ENCODE measurements at places on chromosomes 3 and 15.

DNA sequence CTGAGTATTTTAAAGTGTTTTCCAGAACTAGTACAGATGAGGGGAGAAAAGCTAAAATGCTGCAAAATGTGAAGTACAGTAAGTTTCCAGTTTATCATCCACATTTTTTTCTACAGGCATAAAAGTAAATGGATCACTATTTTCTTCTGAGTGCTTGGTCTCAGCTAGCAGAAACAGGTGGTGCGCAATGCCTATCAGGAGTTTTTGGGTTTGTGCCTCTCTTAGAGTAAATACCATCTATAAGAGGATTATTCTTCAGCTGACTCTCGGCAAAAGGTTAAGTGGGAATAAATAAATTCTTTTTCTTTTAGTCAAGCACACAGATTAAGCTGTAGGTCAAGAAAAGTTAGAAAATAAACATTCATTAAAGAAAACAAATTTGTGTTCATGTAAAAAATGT lies 1027.7 kb downstream of the PLOD2 start:
- DNase-seq = no peak

DNA sequence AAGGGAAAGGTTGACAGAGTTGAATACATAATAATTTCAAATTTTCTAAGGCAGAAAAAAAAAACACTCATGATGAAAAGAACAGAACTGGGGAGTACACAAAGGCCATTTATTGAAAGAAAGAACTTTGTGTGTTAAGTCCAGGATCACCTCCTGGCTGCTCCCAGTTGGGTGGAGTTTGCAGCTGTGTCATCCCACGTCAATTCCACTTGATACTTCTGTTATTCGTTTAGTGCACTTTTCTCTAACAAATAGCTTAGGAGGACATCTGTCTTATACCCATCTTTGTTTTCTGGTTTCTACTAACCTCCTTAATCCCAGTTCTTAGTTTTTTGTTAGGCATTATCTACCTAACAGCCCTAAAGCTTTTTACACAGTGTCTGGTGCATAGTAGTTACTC lies 44.7 kb downstream of the SGO1 start:
- DNase-seq = no peak

DNA sequence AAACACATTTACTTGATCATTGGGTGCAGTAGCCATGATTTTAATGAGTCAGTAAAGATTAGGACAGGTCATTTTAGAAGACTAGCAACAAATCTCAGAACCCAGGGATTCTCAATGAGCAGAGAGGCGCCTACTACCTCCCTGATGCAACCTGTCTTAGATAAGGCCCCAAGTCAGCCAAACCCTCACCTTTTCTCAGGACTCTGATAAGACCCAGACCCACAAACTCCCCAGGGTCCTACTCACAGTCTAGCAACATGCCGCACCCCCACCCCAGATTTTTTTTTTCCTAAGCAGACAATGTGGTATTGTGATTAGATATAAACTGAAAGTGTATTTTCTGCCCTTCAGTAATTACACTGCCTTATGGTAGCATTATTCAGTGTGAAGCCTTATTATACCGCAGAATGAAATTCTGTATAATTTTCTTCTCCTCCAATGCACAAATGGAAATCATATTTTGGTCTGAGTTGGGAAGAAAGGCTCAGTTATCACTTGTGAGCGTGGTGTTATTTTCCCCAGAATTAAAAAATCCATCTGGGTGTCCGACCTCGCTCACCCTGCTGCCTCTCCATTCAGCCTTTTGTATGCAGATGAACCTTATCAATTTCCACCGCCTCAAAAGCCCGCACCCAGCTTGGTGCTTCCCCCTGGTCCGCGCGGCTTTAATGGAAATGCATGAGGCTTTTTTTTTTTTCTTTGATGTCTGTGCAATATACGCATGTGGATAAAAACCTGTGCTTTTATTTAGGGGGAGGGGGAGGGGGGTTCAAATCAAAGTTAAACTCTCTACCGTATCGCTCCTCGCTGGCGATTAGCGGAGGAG lies 122.0 kb upstream of the SOX14 start:
- no peak for DNase-seq

- no peak for DNase-seq
These were observed 192.6 kb downstream of the RAP2B start for GRCh38 chr3:153354641-153355040.

DNA sequence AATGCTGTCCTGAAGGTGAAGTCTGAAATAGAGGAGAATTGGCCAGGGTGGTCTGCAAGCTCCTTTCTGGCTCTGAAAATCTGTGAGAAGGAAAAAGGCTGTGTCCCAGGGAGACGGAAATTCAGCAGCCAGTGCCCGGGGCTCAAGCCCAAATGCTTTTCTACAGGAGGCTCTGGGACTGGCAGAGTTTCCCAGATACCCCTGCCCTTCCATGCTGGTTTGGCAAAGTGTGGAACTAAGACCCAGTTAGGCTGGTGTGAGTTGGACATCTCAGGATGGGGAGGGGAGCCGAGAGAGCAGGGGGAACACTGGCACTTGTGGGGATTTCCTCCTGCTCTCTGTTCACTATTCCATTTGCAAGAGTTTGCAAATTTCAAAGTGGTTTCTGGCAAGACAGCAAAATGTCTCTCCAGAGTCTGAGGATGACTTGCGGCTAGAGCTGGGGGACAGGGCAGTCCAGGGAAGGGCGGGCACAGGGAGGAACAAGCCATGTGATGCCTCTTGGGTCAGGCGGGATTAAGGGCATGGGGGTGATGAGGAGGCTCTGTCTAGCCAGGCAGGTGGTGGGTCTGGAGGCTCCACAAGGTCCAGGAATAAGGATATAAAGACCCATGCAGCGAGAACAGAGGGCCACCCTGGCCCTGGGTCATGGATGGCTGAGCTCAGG lies 152.3 kb downstream of the RAB11A start:
- no peak for DNase-seq

GRCh38 chr3:127803619-127804018 lies 18.7 kb downstream of the MGLL start:
- no peak for DNase-seq

DNA sequence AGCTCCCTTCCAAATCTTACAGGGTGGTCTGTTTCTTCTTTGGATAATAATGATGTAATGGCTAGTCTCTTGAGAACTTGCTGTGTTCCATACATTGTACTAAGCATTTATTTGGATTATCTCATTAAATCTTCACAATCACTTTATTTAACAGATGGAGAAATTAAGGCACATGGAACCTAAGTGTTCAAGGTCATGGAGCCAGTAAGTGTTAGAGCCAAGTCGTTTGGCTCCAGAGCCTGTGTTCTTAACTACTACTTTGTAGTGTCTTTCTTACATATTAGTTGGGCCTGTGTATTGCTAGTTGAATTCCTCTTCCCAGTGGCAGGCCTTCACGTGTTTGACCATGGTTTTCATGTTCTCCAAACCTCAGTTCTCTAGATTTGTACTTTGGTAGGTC lies 177.8 kb downstream of the ATG7 start:
- no peak for DNase-seq

- DNase-seq = no peak
These were observed 269.0 kb upstream of the TPM1 start for GRCh38 chr15:62773369-62774165.

DNA sequence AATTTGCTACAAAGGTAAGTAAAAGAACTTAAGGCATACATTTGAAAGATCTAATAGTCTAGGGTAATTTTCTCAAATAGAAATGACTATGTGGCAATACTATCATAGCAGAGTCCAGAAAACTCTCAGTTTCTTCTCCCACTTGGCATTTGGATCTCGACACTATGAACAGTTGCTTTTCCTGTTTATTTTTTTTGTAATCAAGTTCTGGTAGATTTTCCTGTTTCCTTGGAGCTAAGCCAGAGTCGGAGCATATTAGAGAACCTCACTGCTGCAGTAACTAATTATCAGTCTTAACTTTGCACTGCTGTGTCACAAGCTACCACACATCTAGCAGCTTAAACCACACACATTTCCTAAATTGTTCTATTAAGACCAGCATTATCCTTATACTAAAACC lies 44.9 kb upstream of the ZNF385D start:
- no peak for DNase-seq

DNA sequence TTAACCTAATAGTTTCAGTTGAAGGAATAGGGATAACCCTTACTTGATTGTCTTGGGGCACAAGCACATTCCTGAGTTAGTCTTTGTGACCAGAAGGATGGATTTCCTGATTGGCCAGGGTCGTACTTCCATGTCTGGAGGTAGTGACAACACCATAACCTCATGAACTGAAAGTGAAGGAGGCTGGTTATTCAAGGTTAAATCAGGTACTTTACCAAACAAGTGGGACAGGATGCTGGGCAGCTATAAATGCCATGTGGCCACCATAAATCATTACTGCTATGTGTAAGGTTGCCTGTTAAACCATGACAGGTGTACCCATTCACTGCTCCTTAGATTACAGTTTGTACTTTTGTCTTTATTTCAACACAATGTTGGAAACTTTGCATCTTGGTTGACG lies 128.3 kb upstream of the SAMMSON start:
- DNase-seq = no peak

DNA sequence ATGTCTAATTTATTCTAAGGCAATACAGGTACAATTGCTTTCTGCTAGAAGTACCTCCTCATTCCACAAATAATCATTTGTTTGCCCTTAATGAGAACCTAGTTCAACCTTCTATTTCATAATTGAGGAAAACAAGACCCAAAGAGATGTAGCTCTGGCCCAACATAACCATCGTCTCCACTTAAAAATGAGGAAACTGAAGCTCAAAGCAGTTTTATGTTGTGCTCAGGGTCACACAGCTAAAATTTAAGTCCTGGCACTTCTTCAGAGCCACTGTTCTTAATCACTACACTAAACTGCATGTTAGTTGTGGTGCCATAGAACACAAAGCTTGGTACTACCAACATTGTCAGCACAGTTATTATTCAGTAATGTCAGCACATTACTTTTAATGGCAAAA lies 108.0 kb downstream of the SERPINI1 start:
- no peak for DNase-seq

- no peak for DNase-seq
These were observed 48.5 kb upstream of the RYR3 start for GRCh38 chr15:33262306-33262705.

DNA sequence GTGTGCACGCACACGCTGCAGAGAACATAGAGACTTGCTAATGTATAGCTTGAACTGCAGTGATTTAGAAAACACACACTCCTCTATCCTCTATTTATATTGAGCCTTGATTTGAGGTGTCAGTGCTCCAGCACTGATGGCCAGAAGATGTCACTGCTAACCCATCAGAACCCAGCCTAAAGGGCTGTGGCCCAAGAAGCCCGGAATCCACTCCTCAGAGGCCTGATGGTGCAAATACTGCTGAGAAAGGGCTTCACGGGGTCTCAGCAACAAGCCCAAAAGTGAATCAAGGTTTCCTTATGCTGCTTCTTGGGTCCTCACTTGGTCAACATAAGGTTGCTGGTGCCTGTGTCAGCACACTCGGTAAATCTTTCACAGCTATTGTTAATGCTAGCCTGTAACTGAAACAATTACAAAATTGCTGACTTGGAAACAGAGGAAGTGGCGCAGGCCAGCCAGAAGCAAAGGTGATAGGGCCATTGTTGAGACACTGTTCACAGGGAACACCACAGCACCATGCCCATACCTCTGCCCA lies 60.3 kb downstream of the HEG1 start:
- peak; percentile 44 for DNase-seq

DNA sequence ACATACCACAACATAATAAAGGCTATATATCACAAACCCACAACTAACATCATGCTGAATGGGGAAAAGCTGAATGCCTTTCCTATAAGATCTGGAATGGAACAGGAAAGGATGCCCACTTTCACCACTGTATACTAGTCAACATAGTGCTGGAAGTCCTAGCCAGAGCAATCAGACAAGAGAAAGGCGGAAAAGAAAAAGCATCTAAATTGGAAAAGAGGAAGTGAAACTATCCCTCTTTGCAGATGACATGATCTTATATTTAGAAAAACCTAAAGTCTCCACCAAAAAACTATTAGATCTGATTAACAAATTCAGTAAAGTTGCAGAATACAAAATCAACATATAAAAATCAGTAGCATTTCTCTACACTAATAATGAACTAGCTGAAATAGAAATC lies 14.6 kb upstream of the PIK3CA start:
- no peak for DNase-seq

GRCh38 chr3:73813291-73813690 lies 188.6 kb upstream of the PDZRN3 start:
- DNase-seq = no peak

DNA sequence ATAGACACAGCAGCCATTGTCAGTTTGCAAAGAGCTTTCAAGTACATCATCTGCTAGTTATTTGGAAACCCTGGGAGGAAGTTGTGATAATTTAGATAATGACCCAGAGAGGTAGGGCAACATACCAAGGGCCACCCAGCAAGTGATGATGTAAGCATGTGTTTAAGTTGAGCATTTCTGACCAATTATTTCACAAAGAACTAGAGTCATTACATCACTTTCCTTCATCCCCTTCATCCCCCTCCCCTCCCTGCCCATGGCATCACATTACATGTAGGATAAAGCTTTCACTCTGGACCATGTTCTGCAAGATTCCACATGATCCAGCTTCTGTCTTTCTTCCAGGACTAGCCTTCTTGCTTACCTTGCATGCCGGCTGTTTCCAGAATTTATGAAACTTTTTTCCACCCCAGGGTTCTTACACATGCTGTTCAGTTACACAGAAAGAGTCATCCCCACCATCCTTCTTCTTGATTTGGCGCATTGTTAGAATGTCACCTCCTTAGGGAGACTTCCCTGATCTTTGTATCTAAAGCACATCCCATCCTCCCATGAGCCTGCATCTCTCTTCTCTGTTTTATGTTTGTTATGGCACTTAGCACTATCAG lies 71.3 kb downstream of the PTPRG start:
- no peak for DNase-seq

DNA sequence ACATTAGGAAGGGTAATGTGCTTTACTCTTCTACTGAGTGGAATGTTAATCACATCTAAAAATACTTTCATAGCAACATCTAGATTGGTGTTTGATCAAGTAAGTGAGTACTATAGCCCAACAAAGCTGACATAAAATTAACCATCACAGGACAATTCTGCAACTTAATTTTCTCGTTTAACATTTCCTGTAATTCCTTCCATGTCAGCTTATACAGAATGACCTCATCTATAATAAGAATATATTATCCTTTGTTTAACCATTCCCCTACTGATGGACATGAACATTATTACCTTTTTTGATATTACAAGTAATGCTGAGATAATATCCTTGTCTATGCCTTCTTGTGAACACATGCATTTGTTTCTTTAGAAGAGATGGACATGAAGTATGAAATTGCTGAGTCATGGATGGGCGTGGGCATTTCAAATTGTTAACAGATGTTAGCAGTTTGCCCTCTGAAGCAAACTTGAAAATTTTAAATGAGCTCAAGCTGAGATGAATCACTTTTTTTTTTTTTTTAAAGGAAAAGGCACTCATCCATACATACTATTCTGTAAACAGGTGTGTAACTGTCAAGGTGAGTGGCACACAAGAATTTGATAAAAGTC lies 85.1 kb downstream of the OXNAD1 start:
- no peak for DNase-seq

DNA sequence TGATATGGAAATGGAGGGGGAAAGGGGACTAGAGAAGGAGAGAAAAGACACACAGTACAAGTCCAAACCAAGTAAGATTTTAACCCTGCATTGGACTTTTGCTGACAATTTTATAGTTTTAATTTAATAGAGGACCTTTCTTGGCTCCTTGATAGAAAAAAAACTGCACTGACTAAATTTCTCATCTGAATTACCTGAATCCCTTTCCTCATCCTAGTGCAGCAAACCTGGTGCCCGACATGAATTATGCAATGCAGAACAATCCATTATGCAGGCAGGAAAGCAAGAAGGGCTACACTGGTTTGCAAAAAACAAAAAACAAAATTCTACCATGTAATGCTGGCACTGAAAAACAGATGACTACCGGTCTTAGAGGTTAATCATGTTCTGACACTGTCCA lies 15.5 kb downstream of the MAGI1 start:
- DNase-seq = no peak

All from activated gamma-delta T cell treated with Interleukin-2 at 50 U/mL for 16 hours (primary cell).